ENCODE measurements at places on chromosomes 2 and 18. TPM values are rescaled to one million over a fixed set of nuclear protein-coding genes. Genes with fewer than 3 reads are reported as not detected.

PSMA8 gene
- total RNA-seq: not detected

GRCh38 chr2:74715880-74716279 is 61.8 kb downstream of the SEMA4F start:
- peaks cover 3% of the 10 kb centered on the region for H3K4me1 ChIP-seq
- peak overlapping the region; percentile 48 for H3K4me3 ChIP-seq
- no peak overlapping the region for H3K27ac ChIP-seq

DNA sequence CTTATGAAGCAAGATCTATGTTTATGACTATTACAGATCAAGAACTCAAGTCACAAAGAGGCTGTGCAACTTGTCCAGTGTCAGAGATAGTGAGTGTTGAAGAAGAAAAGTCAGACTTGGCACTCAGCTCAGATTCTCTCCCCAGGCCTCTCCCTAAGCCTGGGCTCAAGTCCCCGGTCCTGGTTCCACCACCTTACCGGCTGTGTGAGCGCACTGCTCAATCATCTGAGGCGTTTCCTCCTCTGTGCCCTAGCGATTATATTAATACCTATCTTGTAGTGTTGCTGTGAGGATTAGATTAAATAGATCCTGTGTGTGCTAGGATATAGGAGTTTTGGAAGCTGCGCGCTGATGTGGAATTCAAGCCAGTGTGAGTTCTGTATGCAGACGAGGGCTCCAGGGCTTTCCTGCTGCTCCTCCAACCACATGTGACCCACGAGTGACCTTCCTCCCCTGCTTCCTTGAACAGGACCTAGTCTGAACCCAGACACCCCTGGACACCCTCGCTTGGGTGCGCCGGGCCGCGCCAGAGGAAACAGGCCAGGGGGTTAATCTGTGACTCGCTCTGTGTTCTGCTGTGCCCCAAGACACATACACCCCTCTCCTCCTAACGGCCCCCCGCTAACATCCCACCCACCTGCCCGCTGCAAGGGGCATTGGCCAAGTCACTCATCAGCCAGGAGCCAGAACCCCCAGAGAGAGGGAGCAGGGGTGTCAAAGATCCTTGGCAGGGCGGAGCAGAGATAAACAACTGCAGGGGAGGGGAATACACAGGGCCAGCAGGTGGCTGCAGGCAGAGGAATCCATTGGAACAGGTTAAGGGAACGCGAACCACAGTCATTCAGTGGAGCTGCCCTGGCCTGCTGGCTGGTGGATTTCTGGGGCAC is 38.3 kb downstream of the TNS1 start:
- peaks cover 6% of the 10 kb centered on the region for H3K4me1 ChIP-seq
- no peak overlapping the region for H3K4me3 ChIP-seq
- H3K36me3 ChIP-seq: no peaks in the 10 kb centered on the region

GATA6 gene
- total RNA-seq: 0.21 TPM

DNA sequence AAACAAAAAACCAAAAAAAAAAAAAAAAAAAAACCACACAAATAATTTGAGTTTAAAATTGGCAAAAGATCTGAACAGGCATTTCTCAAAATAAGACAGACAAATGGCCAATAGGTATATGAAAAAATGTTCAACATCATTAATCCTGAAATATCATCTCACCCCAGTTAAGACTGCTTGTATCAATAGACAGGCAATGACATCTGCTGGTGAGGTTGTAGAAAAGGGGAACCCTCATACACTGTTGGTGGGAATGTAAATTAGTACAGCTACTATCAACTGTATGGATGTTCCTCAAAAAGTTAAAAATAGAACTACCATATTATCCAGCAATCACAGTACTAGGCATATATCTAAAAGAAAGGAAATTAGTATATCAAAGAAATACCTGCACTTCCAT is 523.1 kb downstream of the XIRP2 start:
- H3K36me3 ChIP-seq: no peaks in the 10 kb centered on the region
- no peaks in the 10 kb centered on the region for H3K27me3 ChIP-seq
- H3K27ac ChIP-seq: no peak overlapping the region
- no peak overlapping the region for H3K4me3 ChIP-seq
- peaks cover 8% of the 10 kb centered on the region for H3K4me1 ChIP-seq

GRCh38 chr2:152766928-152767327 is 48.5 kb downstream of the ARL6IP6 start:
- H3K4me1 ChIP-seq: no peaks in the 10 kb centered on the region
- no peaks in the 10 kb centered on the region for H3K27me3 ChIP-seq
- H3K4me3 ChIP-seq: no peak overlapping the region
- H3K27ac ChIP-seq: no peak overlapping the region
